Foreskin keratinocyte (primary cell): ENCODE measurements at places on chromosomes 13 and 19. TPM values are rescaled to one million over a fixed set of nuclear protein-coding genes. Genes with fewer than 3 reads are reported as not detected.

- DNase-seq = no peak
Measured at GRCh38 chr19:6465663-6466062, 1.6 kb downstream of the CRB3 start.

GRCh38 chr19:32870981-32871451 is 1.4 kb upstream of the SLC7A9 start:
- DNase-seq = no peak

GRCh38 chr19:30344446-30345425 is 27.4 kb upstream of the ZNF536 start:
- no peak for DNase-seq

DNA sequence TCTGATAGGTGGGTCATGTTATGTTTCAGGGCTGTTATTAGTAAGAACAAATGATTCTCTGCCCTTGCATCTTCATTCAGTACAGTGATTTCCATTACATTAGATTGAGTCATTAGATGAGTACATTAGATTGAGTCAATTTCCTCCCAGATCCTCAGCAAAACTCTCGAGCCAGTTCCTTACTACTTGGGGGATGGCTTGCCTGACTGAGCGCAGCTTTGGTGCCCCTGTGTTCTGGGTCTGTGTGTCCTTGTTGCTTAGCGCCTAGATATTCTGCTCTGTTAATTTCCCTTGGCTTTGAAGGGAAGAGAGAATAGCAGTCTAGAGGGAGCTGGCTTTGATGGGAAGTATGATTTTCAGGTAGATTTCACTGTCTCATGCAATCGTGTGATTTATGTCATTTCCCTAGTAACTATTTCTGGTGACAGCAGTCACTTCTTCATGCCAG is 19.1 kb upstream of the SCEL start:
- peak; percentile 82 for DNase-seq

- DNase-seq = peak; percentile 91
Measured at GRCh38 chr13:101049166-101049850, 367.0 kb downstream of the NALCN start.

DNA sequence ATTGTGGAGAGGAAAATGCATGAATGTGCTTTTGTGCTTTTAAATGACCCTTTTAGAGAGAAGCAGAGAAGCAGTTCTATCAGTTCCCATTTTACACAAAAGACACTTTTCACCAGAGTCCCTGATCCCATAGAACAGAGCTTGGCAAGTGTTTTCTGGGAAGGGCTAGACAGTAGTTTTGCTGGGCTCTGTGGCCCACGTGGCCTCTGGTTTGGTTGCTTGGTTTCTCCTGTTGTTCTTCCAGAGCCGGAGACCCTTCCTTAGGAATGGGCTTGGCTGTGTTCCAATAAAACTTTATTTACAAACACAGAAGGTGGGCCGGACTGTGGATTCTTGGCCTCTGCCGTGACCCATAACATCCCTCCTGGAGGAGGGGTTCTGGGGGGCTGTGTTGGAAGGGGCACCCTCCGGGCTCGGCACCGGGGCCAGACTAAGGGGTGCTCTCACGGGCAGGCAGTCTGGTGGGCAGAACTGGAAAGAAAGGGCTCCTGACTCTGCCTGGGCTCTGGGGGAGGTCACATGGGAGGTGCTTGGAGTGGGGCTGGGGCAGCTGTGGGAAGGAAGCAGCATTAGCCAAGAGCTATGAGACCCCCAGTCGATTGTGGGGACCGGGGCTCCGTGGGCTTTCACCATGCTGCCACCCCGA is 3.2 kb downstream of the SPPL2B start:
- DNase-seq = no peak

DNA sequence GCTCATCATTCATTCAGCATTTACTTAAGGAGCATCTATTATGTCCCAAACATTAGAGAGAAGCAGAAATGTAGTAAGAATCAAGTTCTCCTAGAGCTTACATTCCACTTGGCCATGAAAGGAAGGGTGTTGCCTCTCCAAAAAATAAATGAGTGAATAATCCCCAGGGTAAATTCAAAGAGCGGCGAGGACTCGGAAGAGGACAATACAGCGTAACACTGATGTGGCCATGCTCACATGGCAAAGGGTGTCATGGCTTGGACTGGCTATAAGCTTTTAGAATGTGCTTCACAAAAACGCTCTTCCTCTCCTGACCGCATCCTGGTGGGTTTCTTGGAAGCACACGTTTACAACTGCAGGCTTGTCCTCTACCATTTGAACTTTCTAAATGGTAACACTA is 290.2 kb downstream of the IRS2 start:
- no peak for DNase-seq

GRCh38 chr19:19342086-19343015 is 21.7 kb downstream of the MAU2 start:
- no peak for DNase-seq

- no peak for DNase-seq
Measured at GRCh38 chr19:45322744-45323281, at the start of gene CKM. Gene CKM, minus strand, starts transcription at chr19:45322875. Its CDS starts 3,162 bp downstream, at chr19:45319713.

DNA sequence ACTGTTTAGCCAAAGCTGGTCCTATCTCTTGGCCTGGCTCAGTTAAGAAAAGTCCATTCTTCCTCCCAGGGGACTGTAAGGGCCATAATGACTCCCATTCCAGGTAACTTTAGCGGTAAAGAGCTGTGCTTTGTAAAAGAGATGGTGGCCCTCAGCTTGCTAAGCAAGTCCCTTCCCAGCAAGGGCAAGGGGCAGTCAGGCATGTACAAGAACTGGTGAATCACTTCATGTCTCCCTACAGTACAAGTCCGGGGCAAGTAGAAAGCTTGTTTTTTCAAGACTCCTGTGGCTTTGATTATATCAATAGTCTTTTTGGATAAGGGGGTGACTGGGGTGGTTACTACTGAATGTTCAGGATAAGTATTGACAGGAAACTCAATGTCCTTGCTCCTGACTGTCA is 88.9 kb downstream of the SLC25A15 start:
- DNase-seq = no peak

DNA sequence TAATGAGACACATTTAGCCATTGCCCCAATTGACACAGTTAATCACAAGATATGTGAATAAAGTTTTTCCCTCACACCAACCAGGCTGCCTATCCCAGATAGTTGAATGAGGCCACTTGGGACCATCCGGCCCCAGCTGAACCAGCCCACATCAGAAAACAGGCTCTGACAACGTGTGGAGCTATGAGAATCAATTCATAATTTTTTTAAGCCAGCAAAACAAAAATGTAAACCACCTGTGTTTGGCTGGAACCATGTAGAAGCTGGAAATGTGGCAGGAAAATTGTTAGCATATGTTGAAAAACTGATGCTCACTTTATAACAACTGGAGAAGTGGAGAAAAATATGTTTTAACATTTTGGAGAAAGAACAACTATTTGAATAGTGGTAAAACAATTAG is 1161.3 kb downstream of the SLITRK1 start:
- no peak for DNase-seq

GRCh38 chr13:75432045-75432444 is 49.9 kb downstream of the TBC1D4 start:
- DNase-seq = peak; percentile 54

DNA sequence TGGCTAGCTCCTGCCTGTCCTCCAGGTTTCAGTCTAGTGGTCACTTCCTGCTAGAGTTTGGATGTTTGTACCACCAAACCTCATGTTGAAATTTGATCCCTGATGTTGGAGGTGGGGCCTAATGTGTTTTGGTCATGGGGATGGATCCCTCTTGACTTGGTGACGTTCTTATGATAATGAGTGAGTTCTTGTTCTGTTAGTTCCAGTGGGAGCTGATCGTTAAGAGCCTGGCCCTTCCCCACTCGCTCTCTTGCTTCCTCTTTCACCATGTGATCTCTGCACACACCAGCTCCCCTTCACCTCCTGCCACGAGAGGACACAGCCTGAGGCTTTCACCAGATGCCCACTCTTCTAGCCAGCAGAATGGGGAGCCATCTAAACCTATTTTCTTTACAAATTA is 86.8 kb upstream of the SCEL start:
- DNase-seq = no peak

DNA sequence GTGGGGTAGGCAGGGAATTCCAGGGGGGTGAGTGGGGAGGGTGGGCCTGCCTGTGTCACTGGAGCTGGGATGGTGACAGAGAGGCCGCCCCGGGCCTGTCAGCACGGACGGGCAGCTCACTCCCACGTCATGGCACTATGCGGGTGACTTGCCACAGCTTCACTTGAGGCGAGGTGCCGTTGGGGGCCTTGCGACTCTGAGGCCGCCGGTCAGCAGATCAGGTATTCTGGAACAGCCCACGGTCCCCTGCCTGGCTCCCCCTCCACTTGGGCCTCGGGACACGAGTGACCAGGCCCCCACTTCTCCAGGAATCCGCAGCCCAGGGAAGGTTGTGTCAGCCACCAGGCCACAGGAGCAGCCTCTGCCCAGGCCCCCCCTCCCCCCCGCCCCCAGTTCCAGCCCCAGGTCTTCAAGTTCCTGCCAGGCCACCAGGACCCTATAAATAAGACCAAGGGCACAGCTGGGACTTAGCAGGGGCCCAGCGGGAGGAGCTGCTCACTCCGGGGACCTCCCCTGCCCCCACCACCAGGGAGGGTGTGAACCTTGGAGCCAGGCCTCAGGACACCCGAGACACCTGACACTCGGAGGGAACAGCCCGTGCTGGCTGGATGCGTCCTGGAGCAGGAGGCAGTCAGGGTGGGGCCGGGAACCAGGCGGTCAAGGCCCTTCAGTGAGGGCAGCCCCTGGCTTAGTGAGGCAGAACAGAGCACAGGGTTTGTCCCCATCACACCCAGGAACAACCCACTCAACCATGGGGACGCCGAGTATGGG is 2.7 kb upstream of the MIDN start:
- no peak for DNase-seq

GRCh38 chr13:110277357-110277975 is 29.5 kb downstream of the COL4A1 start:
- no peak for DNase-seq

- no peak for DNase-seq
Measured at GRCh38 chr19:47381653-47382279, 32.7 kb downstream of the DHX34 start.

- no peak for DNase-seq
Measured at GRCh38 chr19:18310118-18310909, 12.6 kb downstream of the LSM4 start.

DNA sequence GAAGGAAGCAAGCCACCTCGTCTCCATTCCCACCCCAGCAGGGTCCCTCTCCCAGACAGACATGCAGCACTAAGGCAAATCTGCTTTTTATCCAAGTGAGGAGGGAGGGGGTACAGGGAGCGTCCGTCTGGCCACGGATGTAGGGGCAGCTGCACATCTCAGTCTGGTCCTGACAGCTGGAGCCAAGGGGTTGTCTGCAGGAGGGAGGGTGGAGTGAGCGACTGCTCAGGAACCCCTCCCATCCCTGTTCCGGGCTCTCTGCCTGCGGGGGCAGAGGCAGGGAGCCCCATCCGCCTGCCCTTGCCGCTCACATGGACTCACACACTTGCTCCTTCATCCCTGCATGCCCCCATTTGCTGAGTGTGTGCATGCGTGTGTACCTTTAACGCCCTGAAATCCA is 2.5 kb downstream of the TMEM190 start:
- DNase-seq = no peak

- no peak for DNase-seq
Measured at GRCh38 chr13:29801737-29802305, 48.6 kb downstream of the UBL3 start.

Gene LIM2
- polyA plus RNA-seq = not detected in 2 replicates

Gene PDX1
- polyA plus RNA-seq = not detected in 2 replicates

Gene KLK2
- not detected in 2 replicates for polyA plus RNA-seq

Gene CPAMD8
- polyA plus RNA-seq = 0.12 and 0.25 TPM in 2 replicates

Gene STAP2
- polyA plus RNA-seq = 75.0 and 84.2 TPM in 2 replicates

Gene SCEL
- 0.79 and 1.7 TPM in 2 replicates for polyA plus RNA-seq

Gene CTXN1
- polyA plus RNA-seq = 5.1 and 6.4 TPM in 2 replicates

Gene ZSCAN4
- 0.03 and 0.06 TPM in 2 replicates for polyA plus RNA-seq

Gene PGLYRP2
- not detected in 2 replicates for polyA plus RNA-seq
